CD8-positive, alpha-beta memory T cell (primary cell): ENCODE measurements at places on chromosomes 12 and 14. TPM values are rescaled to one million over a fixed set of nuclear protein-coding genes. Genes with fewer than 3 reads are reported as not detected.

DNA sequence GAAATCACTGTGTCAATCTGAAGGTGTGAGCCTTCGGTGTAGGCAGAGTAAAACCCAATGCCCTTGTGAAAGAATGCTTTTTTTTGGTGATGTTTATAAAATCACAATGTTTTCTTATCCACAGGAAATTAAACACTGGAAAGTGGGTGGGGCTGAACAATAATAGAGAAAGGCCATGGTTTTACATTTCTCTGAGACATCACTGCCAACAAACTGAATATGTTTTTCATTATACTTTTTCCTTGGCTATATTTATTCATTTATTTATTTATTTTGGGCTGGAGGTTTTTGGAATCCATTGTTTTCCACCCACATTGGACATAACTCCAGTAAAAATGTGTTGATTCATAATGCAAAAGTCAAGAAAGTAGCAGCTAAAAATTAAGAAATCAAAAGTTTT, 16.9 kb downstream of the LRRK2 start:
- no peaks in the 10 kb centered on the region for H3K27me3 ChIP-seq
- no peaks in the 10 kb centered on the region for H3K36me3 ChIP-seq
- H3K4me1 ChIP-seq: no peaks in the 10 kb centered on the region
- no peak overlapping the region for H3K4me3 ChIP-seq
- no peak overlapping the region for H3K27ac ChIP-seq

Gene CERS5
- 55.4 TPM for total RNA-seq

Gene TOMM20L
- 0.37 TPM for total RNA-seq

- H3K4me3 ChIP-seq: no peak overlapping the region
- DNase-seq: no peak
- no peaks in the 10 kb centered on the region for H3K4me1 ChIP-seq
- H3K27ac ChIP-seq: no peak overlapping the region
- H3K27me3 ChIP-seq: no peaks in the 10 kb centered on the region
- no peaks in the 10 kb centered on the region for H3K36me3 ChIP-seq
Observed at GRCh38 chr14:59342516-59343484, 122.4 kb downstream of the GPR135 start.

DNA sequence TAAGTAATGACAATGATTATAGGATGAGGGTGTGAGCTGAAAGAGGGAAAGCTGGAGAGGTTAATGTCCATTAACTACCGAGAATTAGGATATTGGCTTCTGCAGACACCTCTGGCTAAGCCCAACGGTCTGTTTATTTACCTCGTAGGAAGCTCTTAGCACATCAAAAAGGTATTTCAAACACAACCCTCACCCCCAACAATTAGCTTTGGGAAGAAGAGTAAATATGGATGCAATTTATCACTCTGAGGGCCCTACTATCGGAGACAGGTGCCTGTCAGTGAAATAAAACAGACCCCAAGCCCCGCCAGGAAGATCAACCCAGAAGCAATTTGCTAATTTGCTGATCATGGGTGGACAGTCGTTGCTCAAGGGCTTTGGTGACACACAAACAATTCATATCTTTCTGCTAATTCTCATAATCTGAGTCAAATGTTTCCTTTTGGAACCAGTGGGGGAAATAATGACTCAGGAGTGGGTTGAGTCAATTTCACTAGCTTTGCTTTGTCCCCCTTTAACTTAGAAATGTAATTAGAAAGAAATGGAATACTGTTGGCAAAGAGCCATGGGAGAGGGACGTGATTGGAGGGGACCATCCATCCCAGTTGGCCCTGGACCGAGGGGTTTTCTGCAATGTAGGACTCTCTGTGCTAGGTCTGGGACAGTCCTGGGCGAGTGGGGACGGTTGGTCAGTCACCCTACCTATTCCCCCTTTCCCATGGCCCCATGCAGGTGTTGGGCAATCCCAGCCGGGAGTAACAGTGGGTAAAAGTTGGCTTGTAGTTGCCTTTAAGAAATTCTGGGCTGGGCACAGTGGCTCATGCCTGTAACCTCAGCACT, 99.1 kb upstream of the MED13L start:
- H3K36me3 ChIP-seq: no peaks in the 10 kb centered on the region
- H3K27me3 ChIP-seq: no peaks in the 10 kb centered on the region

DNA sequence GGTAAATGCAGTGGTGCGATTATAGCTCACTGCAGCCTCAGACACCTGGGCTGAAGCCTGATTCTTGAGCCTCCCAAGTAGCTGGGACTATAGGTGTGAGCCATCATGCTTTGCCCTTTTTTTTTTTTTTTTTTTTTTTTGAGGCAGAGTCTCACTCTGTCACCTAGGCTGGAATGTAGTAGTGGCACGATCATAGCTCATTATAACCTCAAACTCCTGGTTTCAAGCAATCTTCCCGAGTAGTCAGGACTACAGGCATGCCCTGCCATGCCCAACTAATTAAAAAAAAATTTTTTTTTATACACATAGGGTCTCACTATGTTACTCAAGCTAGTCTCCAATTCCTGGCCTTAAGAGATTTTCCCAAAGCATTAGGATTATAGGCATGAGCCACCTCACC, 6.9 kb downstream of the ATP2A2 start:
- peaks cover 55% of the 10 kb centered on the region for H3K4me1 ChIP-seq
- peaks cover 7% of the 10 kb centered on the region for H3K36me3 ChIP-seq
- H3K27ac ChIP-seq: no peak overlapping the region
- no peaks in the 10 kb centered on the region for H3K27me3 ChIP-seq
- H3K4me3 ChIP-seq: no peak overlapping the region
